Mucosa of gallbladder (tissue), 1 donor: ENCODE measurements at places on chromosomes 4 and X. TPM values are rescaled to one million over a fixed set of nuclear protein-coding genes. Genes with fewer than 3 reads are reported as not detected.

GRCh38 chr4:184705692-184706091, 28.2 kb downstream of the CENPU start:
- DNase-seq = no peak

DNA sequence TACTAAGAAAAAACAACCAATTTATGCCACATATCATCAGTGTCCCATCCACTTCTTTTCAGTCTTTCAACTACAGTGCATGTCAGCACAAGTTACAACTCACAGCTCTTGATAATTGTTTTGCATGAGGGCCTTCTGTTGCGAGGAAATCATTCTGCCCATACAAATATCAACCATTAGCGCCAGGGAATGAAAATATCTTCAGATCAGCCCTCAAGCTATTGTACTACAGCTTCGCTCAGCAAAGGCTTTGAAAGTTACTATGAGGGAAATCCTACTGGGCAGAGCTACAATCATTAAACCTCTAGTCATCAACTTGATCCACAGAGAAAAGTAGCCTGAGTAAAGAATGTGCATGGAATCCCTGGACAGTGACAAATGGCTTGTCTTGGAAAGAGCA, 1023.6 kb upstream of the HS3ST1 start:
- no peak for DNase-seq

DNA sequence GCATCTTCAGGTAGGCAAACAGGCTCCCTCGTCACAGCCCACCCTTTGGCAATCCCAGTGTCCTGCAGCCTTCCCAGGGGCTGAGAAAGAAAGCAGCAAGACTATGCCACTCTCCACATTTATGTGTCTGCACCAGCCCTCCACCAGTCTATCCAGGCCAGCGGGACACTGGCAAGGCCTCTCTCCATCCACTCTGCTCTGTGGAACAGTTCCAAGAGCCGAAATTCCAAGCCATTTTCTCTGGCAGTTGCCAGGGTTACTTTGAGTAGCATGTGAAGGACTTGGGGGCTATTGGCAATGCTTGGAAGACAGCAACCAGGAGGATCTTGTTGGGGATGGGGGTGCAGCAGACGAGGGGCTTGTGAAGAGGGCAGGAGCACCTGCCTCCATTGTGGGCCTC, 52.1 kb downstream of the TSC22D3 start:
- no peak for DNase-seq

GRCh38 chr4:140735779-140736391, 20.3 kb downstream of the TBC1D9 start:
- no peak for DNase-seq

DNA sequence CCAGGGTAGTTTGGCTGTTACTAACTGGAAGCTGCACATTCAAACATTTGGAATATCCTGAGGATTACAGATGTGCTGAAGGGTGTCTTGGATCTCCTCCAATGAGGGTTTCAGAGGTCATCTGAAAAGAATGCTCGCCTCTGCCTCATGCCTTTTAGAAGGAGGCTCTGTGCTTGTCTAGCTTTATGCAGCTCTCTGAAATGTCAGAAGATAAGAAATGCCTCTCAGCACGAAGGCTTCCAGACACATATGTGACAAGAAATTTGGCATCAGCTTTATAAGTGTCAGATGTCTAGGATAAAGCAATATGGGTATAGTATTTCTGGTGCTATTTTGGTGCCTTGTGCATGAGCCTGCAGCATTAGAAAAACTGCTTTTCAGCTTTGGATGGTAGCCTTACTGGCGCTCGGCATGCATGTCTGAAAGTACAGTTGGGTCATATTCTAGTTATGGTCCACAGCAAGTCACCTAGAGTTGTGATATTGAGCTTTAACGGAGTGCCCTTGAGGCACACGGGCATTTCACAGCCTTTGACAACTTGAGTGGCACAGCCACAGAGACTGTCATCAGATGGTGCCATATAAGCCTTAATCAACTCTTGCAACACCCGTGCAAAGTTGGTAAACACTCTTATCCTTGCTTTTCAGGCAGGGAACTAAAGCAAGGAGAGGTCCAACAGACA, 70.8 kb upstream of the PGRMC2 start:
- DNase-seq = no peak

- no peak for DNase-seq
Observed at GRCh38 chrX:11525685-11526084, 140.0 kb downstream of the ARHGAP6 start.

GRCh38 chr4:159003420-159004253, 99.2 kb upstream of the RAPGEF2 start:
- no peak for DNase-seq

DNA sequence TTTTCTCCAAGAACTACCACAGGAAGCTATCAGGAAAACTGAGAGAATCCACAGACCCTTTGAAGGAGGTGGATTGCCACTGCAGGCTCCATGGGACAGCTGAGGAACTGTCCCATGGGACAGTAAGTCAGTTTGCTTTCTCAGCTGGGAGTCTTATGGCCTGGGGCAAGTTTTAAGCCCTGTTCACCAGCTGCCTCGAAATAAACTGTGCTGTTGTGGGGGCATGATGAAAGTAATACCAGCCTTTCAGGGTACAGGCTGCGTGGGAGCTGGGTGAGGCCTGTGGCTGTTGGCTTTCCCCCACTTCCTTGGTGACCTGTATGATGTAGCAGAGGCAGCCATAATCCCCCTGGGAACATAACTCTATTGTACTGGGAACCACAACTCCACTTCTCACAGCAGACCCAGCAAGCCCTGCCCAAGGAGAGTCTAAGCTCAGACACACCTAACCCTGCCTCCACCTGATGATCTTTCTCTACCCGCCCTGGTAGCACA, 452.1 kb downstream of the STPG2 start:
- DNase-seq = no peak

DNA sequence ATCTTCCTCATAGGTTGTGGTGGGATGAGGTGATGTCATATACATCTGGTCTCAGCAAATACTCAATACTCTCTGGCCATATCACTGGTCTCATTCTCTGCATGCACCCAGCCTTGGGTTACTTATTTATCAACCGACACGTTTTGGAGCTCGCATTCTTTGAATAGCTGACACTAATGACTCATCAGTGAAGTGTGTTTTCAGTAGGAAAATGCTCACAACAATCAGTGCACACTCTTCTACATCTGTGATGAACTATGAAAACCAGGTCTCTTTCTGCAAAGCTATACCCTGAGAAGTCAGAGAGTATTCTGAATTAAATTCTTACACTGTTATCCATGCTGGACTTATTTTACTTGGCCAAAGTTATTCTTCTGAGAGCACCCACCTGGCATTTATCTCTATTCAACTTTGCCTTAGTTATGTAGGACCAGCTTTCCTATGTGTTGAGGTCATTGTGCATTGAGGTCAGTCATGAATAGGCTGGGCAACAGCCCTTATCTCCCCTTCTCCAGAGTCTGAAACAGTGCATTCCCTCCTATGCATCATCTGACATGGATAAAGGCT, 58.7 kb upstream of the DHX15 start:
- peak; percentile 65 for DNase-seq

DNA sequence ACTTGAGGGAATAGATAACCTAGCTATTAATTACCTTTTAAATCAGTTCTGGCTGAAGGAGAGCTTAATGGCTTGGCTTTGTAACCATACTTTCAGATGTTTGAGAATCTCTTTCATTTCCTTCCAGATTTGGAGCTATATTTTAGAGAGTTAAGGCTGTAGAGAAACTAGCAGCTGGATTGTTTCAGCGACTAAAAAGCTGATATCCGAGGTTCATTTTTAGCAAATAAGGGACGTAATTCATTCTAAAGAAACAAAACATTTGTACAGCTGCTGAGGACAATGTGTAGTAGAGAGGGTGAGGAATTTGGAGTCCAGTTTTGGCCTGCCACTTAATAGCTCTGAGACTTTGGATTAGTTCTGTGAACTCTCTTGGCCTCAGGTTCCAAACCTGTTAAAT, 12.2 kb downstream of the OSTC start:
- DNase-seq = no peak

KIF4A gene
- total RNA-seq = 0.92 TPM

DNA sequence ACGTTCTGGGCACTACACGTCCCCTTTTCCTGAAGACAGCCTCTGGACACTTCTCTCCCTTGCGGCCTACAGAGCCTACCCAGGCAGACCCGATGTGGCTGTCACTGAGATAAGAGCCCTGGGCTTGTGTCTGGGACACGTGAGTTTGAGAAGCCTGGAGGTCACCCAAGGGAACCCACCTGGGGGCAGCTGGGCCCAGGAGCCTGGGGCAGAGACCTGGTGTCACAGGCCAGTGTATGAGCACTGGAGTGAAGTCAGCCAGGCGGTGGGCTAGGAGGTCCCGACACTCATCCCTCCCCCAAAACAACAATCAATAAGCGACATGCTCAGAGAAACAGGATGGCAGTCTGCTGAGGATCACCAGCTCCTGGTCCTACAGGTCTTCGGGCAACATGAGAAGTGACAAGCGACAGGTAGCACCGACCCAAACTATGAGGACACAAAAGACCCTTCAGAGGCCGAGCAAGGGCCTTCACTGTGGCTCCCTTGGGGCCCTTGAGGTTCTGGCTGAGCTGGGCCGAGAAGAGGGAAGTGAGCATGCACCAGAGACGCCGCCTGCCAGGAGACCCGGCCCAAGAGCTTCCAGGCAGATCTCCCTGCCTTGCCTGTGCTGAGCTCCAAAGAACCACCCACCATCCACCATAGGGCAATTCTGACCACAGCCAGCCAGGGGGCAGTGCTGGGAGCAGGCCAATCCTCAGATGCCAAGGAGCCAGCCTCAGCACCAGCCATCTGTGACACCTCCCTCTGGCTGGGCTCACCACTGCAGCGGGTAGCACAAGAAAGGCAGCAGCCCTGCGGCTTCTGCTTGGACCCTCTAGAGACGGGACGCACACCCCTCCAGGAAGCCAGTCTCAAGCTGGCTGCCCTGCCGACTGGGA, 11.0 kb upstream of the DUSP9 start:
- DNase-seq = no peak

GRCh38 chr4:108581083-108581482, 39.3 kb upstream of the RPL34 start:
- DNase-seq = no peak

- no peak for DNase-seq
Observed at GRCh38 chr4:68447201-68447600, at the start of gene TMPRSS11E. TSS of gene TMPRSS11E (plus strand) at chr4:68447463. CDS start at chr4:68447513, 50 bp downstream.

DNA sequence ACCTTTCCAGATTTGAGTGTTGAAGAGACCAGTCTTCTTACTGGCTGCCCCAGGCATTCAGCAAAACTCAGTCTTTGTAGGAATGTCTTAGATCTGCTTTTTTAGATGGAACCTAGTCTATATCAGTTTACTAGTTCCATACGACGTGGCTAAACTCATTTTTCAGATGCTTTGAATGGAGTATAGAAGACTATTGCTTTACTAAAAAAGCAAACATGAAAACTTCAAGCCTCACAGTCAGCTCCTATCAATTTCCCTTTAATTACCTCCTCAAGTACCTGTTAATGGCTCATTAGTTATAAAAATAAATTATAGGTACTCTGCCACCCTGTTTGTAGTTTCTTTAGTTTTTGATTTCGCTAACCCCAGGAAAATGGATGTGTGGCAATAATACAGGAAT, 63.0 kb upstream of the STOX2 start:
- no peak for DNase-seq

ANOS1 gene
- total RNA-seq = 2.9 TPM

- DNase-seq = no peak
Observed at GRCh38 chrX:27583976-27584375, 6.2 kb upstream of the DCAF8L2 start.

DNA sequence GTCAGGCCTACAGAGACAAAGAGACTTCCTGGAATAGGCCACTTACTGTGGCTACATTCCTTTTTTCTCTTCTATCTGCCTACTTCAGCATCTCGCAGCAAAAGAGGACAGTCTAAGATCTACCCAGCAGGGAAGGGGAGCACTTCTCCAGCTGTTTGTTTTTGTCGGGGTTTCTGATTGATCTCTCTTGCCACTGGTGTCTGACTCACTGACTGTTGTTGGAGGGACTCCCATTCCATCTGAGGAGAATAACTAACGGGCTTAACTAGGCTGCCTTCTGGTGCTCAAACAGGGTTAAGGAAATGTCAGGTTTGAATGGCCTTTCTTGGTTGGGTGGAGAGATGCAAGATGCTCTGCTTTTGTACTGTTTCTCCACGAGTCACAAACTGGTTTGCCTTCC, 100.2 kb upstream of the TMEM164 start:
- no peak for DNase-seq

LINC00632 gene
- 61.2 TPM for total RNA-seq

HS6ST2 gene
- total RNA-seq = 1.2 TPM

DNA sequence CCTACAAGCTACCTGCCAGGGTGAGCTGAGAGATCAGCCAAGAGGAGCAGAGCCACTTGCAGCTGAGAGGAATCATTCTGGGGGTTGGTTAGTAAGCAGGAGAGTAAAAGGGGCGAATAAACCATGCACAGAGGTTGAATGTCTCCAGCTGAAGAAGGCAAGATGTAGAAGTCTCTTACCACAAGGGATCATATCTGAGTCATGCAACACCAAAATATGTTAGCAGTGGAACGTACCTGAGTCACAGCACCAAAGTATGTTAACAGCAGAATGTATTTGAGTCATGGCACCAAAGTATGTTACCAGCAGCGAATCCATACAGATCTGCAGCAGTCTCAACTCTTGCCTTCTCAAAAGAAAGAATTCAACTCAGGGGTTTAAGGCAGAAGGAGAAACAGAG, 29.9 kb downstream of the C4orf51 start:
- DNase-seq = no peak

DNA sequence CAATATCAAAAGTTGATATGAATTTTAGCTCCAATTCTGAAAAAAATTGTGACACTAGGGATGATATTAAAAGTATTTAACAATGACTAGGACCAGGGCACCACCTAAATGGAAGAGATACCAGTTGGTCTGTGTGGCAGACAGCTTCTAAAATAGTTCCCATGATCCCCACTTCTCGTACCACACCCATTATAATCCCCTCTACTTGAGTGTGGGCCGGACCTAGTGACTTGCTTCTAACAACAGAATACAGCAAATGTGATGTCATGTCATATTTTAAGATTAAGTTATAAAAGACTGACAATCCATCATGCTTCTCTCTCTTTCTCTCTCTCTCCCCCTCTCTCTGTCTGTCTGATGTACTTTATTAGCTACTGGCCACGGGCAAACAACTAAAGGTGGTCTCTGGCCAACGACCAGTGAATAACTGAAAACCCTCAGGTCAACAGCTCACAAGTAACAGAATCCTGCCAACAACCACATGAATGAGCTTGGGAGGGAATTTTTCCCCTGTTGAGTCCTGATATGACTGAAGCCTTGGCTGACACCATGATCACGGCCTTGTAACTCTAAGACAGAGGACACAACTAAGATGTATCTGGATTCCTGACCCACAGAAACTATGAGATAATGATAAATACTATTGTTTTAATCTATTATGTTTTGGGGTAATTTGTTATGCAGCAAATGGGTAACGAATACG, 34.4 kb downstream of the FAM13A start:
- DNase-seq = no peak

- DNase-seq = no peak
Observed at GRCh38 chr4:54173281-54173912, 55.7 kb upstream of the PDGFRA start.

- DNase-seq = peak; percentile 42
Observed at GRCh38 chr4:80201252-80202151, 4.2 kb downstream of the PRDM8 start.

AMOT gene
- 35.4 TPM for total RNA-seq

GRCh38 chr4:70704215-70704930, 16.0 kb downstream of the UTP3 start:
- DNase-seq = peak; percentile 69

NUDT6 gene
- total RNA-seq = 3.5 TPM
